ENCODE measurements at places on chromosomes 4 and X.

GRCh38 chr4:39472396-39472795 lies 13.5 kb downstream of the LIAS start:
- DNase-seq: no peak

- DNase-seq: no peak
Measured at GRCh38 chr4:139889901-139890300, 224.3 kb downstream of the MGST2 start.

GRCh38 chr4:19486400-19486799 lies 765.3 kb upstream of the SLIT2 start:
- DNase-seq: no peak

DNA sequence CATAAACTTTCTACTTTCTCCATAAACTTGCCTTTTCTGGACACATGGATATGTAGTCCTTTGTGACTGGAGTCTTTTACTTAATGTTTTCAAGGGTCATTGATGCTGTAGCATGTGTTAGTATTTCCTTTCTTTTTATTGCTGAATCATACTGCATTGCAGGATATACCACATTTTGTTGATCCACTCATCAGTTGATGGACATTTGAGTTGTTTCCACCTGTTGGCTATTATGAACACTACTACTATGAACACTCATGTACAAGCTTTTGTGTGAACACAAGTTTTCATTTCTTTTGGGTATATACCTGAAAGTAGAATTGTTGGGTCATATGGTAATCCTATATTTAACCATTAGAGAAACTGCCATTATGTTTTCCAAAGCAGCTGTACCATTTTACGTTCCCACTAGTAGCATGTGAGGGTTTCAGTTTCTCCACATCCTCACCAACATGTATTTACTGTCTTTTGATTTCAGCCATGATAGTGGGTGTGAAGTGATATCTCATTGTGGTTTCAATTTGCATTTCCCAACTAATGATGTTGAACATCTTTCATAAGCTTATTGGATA lies 26.3 kb upstream of the GPM6B start:
- DNase-seq: no peak

DNA sequence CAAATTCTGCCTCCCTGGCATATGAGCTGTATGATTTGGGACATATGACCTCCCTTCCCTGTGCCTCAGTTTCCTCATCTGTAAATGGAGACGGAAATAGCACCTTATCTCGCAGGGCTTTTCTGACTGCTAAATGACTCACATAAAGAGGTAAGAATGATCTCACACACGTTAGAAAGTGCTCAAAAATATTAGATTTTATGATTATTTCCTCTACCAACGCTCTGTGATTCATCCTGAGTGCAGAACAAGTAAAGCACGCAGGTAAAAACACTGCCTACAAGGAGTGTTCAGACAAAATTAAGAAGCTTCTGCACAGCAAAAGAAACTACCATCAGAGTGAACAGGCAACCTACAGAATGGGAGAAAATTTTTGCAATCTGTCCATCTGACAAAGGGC lies 21.1 kb downstream of the ACSL1 start:
- DNase-seq: no peak

DNA sequence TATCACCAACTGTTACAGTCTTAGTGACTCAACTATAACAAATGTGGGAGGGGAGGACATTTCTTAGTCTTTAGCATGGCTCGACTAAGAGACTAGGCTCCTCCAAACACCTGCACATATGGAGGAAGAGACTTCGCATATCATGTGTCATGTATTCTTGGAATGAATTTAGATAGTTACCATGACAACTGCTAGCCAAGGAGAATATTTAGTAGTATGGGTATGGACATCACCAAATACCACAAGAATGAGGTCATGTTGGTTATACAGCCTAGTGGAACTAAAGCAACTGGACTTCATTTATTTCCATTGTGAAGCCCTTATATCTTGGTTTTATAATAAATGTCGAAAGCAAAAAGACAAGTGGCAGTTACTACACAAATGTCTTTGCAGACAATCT lies 512.3 kb downstream of the CFAP47 start:
- DNase-seq: peak; percentile 41

DNA sequence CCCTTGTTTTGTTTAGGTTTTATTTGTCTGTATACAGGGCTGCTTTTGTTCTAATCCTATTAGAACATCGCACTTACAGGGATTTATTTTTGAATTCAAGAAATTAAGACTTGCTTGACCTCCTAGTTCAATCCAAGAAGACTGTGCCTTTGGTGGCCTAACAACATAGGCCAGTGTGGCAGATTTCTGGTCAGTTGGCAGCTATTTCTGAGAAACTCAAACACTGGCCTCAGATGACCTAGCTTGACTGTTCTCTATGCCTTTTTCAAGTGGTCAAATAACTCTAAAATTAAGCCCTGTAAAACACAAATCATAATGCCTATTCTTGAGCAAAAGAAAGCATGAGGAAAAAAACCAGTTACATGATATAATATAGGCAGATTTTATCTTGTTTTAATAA lies 89.3 kb upstream of the GPR34 start:
- DNase-seq: no peak

- DNase-seq: no peak
Measured at GRCh38 chr4:110801591-110801990, 178.7 kb upstream of the PITX2 start.

GRCh38 chrX:122500556-122500955 lies 683.5 kb upstream of the GRIA3 start:
- no peak for DNase-seq

DNA sequence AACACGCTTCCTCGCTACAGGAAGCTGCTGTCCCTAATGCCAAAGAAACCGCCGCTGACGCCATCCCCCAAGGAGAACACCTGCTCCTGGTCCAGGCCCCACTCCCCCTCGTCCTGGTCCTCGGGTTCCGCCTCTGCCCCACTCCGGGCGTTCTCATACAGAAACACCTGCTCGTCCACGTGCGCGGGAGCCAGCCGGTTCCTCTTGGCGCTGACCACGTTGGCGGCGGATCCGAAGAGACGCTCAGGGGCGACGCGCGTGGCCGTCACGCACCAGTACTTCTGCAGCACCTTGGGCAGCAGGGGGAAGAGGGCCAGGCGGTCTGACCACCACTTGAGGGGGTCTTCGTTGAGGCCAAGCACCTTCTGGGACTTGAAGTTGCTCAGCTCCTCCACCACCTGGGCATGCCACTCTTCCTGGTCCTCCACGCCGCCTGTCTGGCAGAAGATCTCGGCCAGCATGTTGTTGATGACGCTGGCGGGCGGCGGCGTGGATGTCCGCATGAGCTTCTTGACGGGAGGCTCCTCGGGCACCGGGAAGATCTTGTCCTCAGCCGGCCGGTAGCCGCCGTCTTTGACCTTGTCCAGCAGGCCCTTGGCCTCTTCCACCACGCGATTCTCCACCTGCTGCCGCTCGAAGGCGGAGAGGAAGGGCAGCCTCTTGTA lies 12.0 kb downstream of the DHRSX start:
- no peak for DNase-seq

GRCh38 chr4:154073107-154073822 lies 284.4 kb upstream of the SFRP2 start:
- DNase-seq: no peak

GRCh38 chr4:78129383-78130108 lies 72.4 kb downstream of the FRAS1 start:
- no peak for DNase-seq

DNA sequence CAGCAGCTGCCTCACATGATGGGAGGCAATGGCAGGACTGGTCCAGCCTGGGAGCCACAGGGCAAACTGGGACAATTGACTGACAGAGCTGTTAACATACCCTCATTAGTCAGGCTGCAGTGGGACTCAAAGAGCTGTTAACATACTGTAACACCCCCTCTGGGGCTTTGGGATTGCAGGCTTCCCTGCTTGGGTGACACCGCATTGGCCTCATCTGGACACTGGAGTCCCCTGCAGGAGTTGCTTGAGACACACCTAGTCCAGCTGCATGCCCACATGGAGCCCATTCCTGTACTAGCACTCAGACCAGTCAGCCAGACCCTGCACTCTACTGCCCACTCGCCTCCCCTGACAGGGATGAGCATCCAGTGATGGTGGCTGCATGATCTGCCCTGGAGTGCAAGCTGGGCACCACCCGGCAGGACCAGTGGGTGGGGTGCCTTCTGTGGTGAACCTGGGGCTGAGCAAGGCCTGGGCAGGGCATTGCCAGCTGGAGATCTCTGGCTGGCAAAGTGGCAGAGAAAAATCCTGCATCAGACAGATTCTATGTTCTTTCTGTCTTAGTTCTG lies 138.8 kb downstream of the DTHD1 start:
- no peak for DNase-seq

- DNase-seq: no peak
Measured at GRCh38 chrX:119288890-119289393, 52.9 kb downstream of the PGRMC1 start.

GRCh38 chrX:100263650-100264049 lies 146.4 kb downstream of the PCDH19 start:
- DNase-seq: no peak

DNA sequence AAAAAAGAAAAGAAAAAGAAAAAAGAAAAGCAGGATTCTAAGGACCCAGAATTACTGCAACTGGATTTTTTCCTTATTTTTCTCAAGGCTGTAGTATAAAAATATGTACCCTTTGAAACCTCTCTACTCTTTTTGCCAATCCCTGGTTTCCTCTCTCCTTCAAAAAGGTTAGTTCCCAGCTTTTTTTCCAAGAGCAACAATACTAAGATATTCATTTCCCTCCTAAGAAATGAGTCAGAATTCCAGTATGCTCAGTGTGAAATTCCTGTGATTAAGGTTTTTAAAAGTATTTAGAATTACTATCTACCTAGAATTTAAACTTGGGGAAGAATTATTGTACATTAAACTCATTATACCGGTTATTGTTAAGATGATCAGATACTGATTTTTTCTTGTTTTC lies 22.0 kb downstream of the SMIM14 start:
- DNase-seq: peak; percentile 21

DNA sequence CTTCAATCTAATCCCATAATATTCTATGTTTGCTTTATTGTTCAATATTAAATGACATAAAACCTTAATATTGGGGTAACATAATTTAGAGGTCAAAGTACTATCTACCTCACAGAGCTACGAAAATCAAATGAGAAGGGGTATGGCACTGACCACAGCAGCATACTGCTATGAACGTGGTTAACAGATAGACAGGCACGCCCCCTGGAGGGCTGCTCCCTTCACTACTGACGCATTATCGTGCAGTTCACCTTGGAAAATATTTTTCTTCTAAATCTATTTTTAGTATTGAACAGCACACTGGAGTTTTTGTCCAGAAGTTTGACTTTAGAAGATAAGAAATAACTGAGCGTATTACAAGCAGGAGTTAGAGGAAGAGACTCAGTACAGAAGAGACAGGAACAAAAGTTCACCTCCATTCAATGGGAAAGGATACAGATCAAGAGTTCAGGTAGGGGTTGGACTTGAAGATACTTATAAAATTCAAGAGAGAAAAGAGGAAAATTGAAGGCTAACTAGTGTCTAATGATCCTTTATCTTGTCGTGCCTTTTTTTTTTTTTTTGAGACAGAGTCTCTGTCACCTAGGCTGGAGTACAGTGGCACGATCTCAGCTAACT lies 22.7 kb downstream of the MAP9 start:
- no peak for DNase-seq

GRCh38 chr4:168908851-168909273 lies 101.2 kb downstream of the CBR4 start:
- no peak for DNase-seq

DNA sequence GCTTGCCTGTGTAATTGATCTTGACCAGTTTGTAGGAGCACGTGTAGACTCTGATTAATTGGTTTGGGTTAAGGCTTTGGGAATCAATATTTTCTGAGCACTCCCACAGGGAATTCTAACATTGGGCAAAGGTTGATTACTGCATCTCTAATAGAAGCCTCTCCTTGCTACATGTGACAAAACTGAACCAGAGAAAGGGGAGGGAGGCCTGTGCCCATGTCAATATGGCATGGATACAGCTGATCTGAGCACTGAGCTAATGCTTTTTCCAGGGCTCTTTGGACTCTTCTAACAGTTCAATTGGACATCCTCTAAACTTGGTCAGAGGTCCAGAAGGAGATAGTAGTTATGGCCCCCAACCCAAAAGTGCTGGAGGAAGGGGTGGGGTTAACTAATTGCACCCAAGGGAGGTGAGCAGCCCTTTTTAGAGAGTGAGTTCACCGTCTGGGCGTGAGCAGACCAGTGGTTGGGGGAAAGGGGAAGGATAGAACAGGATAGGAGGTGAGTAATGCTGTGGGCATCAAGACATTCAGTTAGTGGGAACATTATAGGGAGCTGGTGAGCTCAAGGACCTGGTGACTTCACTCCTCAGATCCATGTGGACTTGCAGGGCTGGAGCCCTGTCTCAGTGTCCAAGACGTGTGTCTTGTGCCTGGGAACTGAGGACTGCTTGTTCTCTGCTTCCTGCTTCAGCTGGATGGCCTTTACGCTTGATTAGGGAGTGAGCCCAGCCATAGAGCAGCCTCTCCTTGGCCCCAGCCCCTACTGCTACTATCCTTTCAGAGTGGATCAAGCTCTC lies 22.8 kb downstream of the MSN start:
- DNase-seq: no peak

GRCh38 chrX:140172401-140172800 lies 207.1 kb upstream of the CXorf66 start:
- no peak for DNase-seq

DNA sequence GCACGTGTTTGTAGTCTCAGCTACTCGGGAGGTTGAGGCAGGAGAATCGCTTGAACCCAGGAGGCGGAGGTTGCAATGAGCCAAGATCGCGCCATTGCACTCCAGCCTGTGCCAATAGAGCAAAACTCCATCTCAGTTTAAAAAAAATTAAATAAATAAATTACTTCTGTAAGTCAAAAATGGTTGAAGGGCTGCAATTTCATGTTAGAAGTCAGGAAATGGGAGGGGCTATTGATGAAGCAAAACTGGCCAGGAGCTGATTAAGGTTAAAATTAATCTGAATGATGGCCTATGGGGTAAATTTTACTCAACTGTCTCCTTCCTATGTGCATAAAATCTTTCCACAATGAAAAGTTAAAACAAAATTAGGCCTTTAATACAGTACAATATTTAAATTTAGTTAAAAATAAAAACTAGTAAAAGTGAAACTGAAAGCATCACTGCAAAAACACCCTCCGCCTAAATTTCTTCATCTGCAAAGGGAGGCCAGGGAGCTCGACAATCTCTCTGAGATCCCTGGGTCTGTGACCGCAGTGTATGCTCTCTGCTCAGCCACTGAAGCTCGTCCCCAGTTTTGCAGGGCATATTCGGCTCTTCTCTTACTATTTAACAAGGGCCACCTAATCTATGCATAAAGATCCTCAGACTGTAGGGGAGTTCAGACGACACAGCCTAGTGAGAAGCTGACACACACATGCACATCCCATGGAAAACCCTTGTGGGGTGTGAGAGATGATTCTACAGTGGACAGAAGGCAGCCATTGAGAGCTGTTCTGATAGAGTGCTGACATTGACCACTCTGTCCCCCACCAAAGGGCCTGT lies 57.2 kb downstream of the IRF2 start:
- DNase-seq: no peak

GRCh38 chr4:148962539-148963290 lies 520.5 kb upstream of the NR3C2 start:
- DNase-seq: peak; percentile 3

DNA sequence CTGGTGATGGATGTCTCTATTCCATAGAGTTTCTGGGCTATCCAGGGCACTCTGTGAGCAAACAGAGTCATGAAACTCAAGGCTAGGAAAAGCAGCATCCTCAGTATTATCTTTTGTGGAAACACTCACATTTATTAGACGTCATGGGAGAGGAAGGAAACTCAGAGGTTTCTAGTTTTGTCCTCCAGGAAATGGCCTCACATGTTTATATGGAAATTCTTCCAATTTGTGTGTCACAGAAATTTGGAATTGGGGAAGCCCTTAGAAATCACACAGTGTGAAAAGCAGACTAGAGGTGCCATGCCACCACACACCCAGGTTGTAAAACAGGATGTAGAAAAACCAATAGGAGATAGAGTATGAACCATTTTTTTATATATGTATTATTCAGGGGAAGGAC lies 31.1 kb downstream of the IDS start:
- no peak for DNase-seq

Measured in fibroblast of skin of left biceps (primary cell).